Fibroblast of lung (primary cell): ENCODE measurements at places on chromosomes 1 and 21. TPM values are rescaled to one million over a fixed set of nuclear protein-coding genes. Genes with fewer than 3 reads are reported as not detected.

DNA sequence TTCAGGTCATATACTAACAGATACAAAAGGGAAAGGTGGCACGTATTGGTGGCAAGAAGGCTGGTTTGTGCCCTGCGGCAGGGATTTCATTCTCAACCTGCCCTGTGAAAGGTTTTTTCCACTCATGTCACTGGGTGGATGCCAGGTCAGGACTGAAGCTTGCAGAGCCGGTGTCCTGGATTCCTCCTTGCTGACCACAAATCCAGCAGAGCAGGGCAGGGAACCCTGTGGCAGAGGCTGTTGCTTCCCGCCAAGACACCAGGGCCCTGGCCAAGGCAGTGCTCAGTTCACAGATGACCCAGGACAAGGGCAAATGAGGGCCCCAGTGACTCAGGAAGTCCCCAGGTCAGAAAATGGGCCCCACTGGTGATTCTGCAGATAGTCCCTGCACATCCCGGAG lies 16.4 kb downstream of the BSND start:
- no peak overlapping the region for H3K4me3 ChIP-seq
- no peak for DNase-seq
- H3K27ac ChIP-seq = no peak overlapping the region
- H3K27me3 ChIP-seq = peaks cover 29% of the 10 kb centered on the region
- no peaks in the 10 kb centered on the region for H3K36me3 ChIP-seq

DNA sequence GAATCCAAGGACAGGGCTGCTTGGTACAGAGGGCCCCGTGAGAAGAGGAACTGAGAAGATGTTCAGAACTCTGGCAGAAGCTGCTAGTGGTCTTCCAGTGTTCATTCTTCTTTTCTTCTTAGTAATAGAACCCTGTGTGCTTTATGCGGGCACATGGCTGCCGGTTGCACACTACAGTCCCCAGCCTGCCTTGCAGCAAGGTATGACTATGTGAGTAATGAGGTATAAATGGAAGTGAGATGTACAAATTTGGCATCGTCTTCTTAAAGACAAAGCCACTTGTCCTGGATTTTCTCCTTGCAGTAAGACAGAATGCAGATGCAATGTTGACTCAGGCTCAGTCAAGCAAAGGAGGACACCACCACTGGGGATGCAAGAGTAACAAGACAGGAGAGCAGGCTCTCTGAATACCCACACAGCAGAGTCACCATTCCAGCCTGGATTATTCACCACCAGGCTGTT lies 15.0 kb upstream of the ATP1B1 start:
- H3K4me1 ChIP-seq = no peaks in the 10 kb centered on the region
- no peak overlapping the region for H3K27ac ChIP-seq
- no peaks in the 10 kb centered on the region for H3K36me3 ChIP-seq

- peak; percentile 90 for DNase-seq
- no peaks in the 10 kb centered on the region for H3K36me3 ChIP-seq
- H3K27ac ChIP-seq = peak overlapping the region; percentile 64
- H3K27me3 ChIP-seq = no peaks in the 10 kb centered on the region
- peaks cover 18% of the 10 kb centered on the region for H3K4me1 ChIP-seq
Observed at GRCh38 chr21:45386728-45387371, 18.1 kb upstream of the COL18A1 start.

- H3K27ac ChIP-seq = no peak overlapping the region
- H3K4me3 ChIP-seq = no peak overlapping the region
- peaks cover 12% of the 10 kb centered on the region for H3K27me3 ChIP-seq
- no peaks in the 10 kb centered on the region for H3K36me3 ChIP-seq
Observed at GRCh38 chr1:20379075-20379474, 88.4 kb downstream of the VWA5B1 start.

DNA sequence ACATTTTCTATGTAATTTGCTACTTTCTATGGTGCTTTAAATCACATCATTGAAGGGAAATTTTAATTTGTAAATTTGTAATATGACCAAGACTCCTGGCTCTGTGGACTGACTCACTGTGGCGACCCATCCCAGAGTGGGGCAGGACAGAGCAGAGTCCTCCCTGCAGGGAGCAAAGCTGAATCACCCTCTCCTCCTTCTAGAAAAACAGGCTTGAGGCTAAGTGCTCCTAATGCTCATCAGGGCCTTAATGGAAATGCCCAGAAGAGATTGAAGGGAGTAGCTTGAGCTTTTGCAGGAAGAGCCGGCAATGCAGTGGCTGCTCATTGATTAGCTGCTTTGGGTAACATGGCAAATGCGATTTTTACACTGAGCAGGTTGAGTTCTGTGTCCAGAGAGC lies 16.8 kb downstream of the S100A10 start:
- H3K4me1 ChIP-seq = peaks cover 15% of the 10 kb centered on the region
- DNase-seq = peak; percentile 31
- peaks cover 6% of the 10 kb centered on the region for H3K36me3 ChIP-seq
- H3K27me3 ChIP-seq = no peaks in the 10 kb centered on the region

TNFRSF1B gene
- 14.8 and 27.5 TPM in 2 replicates for polyA plus RNA-seq

MYOG gene
- 0.03 TPM in 1 of 2 replicates, not detected in the other for polyA plus RNA-seq
